Cardiac muscle cell (in vitro differentiated cells and primary cell): ENCODE measurements at places on chromosomes 7 and 10. TPM values are rescaled to one million over a fixed set of nuclear protein-coding genes. Genes with fewer than 3 reads are reported as not detected.

The MPP7 gene
- 7.7 and 10.8 TPM in 2 replicates for total RNA-seq

The NEBL gene
- total RNA-seq, result 270 and 489 TPM in 2 replicates

The MORN4 gene
- total RNA-seq, result 16.8 and 18.7 TPM in 2 replicates

The NRCAM gene
- 3.4 and 3.9 TPM in 2 replicates for total RNA-seq

The DENND2A gene
- total RNA-seq, result 8.9 and 21.7 TPM in 2 replicates
